ENCODE measurements at places on chromosomes 6 and 20.

- DNase-seq: peak; percentile 74
These were observed 7.0 kb downstream of the TMEM244 start for GRCh38 chr6:129853996-129854711.

DNA sequence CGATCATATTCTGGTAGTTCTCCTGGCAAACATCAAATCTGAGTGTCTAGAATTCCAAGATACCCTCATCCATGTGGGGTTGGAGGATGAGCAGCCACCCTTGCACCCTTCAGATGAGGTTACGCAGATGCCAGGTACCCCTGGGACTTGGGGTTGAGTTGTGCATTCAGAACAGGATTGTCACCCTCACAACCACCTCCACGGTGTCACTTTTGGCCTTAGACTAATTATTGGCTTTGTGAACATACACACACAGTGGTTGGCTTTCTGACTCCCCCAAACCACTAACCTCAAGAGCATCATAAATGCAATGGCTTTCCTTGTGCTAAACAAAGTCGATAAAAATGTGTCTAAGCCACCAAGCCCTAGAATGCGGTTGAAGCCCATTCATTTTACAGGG, 2.9 kb upstream of the F13A1 start:
- DNase-seq: no peak

GRCh38 chr6:158020811-158021210, 39.1 kb downstream of the SYNJ2 start:
- DNase-seq: no peak

- DNase-seq: no peak
These were observed 341 bp upstream of the TTPAL start for GRCh38 chr20:44475372-44475693.

DNA sequence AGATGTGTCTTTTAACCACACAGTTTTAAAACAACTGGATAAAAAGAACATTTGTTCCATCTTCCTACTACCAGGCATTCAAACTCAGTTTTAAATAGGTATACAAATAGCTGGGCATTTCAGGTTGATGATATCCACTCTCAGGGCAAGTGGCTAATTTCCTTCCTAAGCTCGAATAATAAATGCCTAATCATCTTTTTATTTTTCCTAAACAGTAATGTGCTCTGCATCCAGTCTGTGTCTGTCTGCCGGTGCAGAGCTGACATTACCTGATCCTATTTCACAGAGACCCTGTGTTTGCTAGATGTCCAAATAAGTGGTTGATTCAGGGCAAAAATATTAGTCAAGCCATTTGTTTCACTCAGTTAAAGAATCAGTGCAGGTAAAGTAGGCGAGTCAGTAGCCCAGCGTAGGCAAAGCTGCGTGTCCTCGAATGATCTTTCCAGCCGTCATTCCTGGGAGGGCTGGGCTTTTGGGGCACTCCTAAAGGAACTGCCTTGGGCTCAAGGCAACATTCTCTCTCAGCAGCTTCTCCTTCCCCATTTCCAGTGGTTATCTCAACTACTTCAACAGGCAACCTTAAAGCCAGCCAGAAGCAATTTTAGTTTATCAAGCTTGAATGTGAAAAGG, 74.2 kb upstream of the BMP2 start:
- DNase-seq: no peak

GRCh38 chr6:112562301-112563231, 215.4 kb downstream of the RFPL4B start:
- DNase-seq: no peak

GRCh38 chr6:7785243-7786035, 59.5 kb downstream of the BMP6 start:
- DNase-seq: no peak

DNA sequence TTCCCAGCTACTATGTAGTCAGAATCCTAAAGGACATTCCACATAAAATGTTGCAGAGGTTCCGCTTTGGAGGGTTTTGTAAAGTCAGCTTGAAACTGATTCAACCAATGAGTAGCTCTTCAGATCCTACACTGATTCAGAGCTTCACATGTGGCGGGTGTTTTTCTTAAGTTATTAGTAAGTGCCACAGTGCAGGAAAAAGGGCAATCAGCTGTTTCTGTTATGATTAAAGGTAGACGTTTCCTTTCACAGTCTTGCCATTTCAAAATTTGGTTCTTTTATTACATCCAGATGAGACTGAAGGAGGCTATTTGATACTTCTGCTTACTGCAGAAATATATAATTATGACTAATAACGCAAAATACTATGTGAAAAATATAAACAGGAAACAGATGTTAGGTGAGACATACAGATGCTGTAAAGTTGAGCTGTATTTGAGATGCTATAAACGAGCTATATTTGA, 443.9 kb downstream of the CDKAL1 start:
- peak; percentile 83 for DNase-seq

DNA sequence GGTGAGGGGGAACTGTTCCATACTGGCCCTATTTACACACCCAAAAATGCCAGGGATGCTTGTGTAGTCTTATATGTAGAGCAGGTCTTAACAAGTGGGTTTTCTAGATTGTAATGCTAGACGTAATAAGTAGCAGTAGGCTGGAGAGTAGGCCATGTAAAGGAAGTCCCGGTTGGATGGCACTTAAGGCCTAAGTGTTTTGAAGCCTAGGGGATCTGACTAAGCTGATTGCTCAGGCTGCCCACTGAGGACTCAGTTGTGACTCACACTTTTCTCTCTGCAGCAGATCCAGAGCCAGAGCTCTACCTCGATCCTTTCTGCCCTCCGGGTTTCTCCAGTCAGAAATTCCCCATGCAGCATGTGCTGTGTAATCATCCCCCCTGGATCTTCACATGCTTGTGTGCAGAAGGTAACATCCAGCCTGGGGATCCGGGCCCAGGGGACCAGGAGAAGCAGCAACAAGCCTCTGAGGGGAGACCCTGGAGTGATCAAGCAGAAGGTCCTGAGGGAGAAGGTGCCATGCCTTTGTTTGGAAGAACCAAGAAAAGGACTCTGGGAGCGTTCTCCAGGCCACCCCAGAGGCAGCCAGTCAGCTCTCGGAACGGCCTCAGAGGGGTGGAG, 26.6 kb downstream of the ZNF133 start:
- peak; percentile 47 for DNase-seq

DNA sequence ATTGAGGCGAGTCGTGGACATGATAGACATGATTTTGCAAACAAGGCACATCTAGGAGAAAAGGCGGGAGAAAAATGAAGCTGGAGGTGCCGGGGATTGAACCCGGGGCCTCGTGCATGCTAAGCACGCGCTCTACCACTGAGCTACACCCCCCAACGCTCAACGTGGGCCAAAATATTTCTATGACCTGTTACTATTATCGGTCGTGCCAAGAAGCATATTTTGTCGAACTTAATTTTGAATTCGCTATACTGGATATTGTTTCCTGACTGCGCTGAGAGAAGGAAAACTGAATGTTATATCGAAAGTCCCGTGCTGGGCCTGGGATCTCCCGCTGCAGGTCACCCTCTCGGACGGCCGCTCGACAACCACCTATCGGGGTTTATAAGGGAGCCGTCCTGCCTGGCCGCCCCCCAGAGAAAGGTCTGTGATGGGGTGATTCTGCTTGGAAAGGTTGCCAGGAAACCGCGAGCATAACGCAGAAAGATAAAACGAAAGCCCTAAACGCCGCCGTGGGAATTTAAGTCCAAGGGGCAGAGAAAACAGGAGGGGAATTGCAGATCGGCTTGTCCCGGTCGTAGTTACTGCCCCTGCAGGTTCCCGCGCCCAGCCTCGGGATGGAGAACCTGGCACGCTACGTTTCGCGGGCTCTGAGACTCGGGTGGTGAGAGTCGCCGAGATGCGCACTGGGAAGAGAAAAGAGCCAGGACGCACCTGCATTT, 60.0 kb downstream of the TRIM27 start:
- DNase-seq: peak; percentile 81

DNA sequence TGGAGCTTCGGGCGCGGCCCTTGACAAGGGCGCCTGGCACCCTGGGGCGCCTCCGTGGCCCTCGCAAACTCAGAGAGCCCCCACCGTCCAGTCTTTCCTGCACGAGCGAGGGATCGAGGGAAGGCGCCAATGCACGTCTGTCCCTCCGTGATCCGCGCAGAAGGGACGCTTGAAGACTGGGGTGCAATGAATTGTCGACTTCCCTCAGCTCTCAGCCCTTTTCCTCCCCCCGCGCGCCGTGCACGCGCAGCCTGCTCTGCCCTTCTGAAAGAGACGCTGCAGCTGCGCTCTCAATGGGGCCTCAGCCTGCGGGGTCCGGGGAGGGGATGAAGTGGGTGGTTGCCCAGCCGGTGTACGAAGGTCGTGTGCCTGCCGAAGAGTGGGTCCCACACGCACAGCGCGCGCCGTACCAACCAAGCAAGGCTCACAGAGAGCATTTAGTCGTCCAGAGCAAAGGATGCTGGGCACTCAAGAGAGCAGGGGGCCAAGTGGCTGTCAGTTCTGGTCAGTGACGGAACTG, 5.5 kb upstream of the SOX4 start:
- DNase-seq: peak; percentile 47

GRCh38 chr20:438571-439469, 23.5 kb downstream of the TBC1D20 start:
- DNase-seq: no peak

- DNase-seq: peak; percentile 1
These were observed 64.3 kb upstream of the PAK5 start for GRCh38 chr20:9903048-9903655.

DNA sequence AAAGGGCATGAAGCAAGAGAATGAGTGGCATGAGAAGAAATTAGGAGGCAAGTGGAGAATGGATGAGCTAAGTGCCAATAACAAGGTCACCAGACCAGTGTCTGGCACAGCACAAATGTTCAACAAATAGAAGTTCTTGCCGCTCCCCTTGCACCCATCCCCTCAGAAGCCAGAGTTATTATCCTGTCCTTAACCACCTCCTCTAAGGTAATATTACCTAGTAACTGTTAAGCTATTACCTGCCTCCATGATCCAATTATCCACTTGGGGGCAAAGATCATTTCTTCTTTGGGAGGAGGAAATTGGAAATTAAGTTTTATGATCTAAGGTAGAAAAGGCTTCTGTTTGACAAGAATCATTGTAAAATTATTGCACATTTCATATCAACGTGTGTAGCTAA, 133.8 kb downstream of the FOXA2 start:
- DNase-seq: no peak

GRCh38 chr20:1489325-1489724, 1.9 kb downstream of the SIRPB2 start:
- no peak for DNase-seq

DNA sequence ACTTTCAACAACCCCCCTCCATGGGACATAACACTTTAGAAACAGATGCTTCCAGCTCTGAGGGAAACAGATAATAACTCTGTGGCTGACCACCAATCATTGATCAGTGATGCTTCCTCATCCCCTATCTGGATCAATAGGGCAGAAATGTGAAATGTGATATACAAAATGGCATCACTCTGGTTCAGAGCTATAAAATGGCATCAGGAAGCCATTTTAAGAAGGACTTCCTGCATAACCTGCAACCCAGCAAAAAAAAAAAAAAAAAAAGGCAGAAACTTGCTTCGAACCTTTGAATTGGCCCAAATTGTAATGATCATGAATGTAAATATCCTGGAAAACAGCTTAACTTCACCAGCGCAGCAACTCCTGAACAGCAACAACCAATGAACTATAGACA, 48.0 kb upstream of the RNGTT start:
- no peak for DNase-seq

Measured in fibroblast of skin of right quadriceps (primary cell).